ENCODE measurements at places on chromosomes 12 and 14.

- DNase-seq: no peak
These were observed 16.9 kb upstream of the PDE3A start for GRCh38 chr12:20351406-20351805.

- no peak for DNase-seq
These were observed 25.9 kb downstream of the UBE2N start for GRCh38 chr12:93415723-93416464.

DNA sequence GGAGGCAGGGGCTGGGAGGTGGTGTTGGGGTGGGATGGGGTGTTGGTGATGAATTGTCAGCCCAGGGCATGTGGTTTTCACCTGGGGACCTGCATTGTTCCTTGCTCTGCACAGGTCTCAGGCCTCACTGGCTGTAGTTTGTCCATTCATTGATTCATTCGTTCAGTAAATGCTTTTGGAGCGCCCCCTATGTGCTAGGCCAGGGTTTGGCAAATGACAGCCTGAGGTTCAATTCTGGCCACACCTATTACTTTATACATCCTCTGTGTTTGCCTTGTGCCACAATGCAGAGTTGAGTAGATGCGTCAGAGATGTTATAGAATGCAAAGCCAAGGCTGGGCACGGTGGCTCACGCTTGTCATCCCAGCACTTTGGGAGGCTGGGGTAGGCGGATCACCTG, 4.7 kb downstream of the ADCK1 start:
- no peak for DNase-seq

GRCh38 chr14:75568791-75569190, 9.6 kb upstream of the FLVCR2 start:
- DNase-seq: no peak

DNA sequence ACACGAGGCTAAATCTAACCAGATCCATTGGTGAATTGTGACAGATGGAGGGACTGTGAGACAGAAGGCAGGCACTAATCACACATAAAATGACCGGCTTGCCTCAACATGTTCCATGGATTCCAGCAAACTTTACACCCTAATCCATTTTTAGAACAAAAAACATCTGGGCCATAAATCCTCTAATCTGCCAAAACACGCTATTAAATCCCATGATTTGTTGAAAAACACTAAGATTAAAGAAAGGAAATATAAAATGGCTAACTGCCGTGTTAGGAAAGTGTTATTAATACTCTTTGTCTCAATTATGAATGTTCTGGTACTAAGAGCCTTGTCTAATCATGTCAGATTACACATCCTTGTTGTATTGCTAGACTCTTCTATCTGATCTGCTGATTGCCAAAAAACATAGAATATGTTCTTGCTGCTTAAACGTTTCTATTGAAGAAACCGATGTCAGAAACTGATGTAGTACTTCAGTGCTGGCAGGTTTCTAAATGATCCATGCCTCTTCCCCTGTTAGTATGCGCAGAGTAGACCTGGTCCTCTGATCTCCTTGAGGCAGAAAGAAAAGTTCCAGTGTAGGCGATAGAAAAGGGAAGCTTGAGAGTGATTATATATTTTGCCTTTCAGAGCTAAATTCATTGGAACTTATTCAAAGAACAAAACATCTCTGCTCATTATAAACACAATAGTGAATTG, 384.9 kb downstream of the SOX5 start:
- no peak for DNase-seq

GRCh38 chr12:72133497-72134055, 138.6 kb upstream of the TRHDE start:
- no peak for DNase-seq

GRCh38 chr14:57161583-57162234, 107.0 kb downstream of the EXOC5 start:
- no peak for DNase-seq

GRCh38 chr14:36579573-36580140, 2.8 kb downstream of the NKX2-8 start:
- DNase-seq: no peak

DNA sequence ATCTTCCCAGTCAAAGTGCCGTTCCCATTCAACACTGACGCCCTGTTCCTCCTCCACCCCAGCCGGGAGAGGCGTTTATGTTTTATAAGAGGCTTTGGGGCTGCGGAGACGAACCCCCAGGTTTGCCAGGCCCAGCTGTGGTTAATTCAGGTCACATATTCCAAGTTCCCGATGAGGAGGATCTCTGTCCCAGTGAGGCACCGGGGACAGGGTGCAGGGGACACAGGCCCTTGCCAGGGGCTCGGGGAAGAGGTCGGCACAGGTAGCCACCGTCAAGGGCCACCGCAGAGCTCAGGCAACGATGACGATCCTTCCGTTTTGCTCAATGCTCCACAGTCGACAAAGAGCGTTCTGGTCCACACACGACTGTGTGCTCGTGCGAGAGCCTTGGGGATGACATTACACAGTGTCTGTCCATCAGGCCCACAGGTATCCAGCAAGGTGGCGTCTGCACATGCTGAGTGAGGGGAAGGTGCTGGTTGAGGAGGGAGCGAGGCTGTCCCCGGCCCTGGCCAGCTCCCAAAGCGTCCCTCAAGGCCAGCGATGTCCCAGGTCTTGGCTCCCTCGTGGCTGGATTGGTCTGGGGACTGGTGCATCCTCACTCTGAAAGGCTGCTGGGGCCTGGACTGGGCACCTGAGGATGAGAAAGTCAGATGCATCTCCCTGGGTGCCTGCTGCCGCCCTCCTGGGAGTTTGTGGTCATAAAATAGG, 189.2 kb upstream of the C14orf180 start:
- no peak for DNase-seq

GRCh38 chr12:2776129-2776806, 18.5 kb upstream of the FKBP4 start:
- DNase-seq: no peak

Data from activated CD4-positive, alpha-beta T cell treated with anti-CD3 and anti-CD28 coated beads for 4 hours (primary cell).